ENCODE measurements at places on chromosomes 5 and 9. TPM values are rescaled to one million over a fixed set of nuclear protein-coding genes. Genes with fewer than 3 reads are reported as not detected.

GRCh38 chr9:93119703-93119952 lies 14.4 kb downstream of the NINJ1 start:
- no peak for DNase-seq

ACTBL2 gene
- total RNA-seq = not detected

- DNase-seq = no peak
These were observed 84.2 kb upstream of the ELL2 start for GRCh38 chr5:96045888-96046287.

- DNase-seq = no peak
These were observed 550.9 kb downstream of the RAB3C start for GRCh38 chr5:59133764-59134261.

ACOT12 gene
- 0.75 TPM for total RNA-seq

GRCh38 chr5:107518190-107518589 lies 152.5 kb downstream of the EFNA5 start:
- no peak for DNase-seq

DNA sequence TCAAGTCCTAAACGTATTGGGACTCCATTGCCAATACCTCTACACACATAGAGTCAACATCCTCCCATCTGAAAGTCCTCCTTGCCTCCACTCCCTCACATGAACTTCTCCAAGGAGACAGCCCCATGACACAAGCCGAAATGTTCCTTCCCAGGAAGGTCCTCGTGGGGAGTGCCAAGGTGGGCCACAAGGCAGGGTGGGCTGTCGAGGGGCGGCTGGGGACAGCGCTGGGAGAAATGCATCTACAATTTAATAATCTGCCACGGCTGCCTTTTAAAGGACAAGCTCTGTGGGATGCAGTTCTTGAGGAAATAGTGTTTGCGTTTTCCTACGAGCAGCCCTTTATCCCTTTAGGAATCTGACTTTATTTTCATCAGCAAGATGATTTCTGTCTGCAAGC lies 138.7 kb downstream of the GABBR2 start:
- peak; percentile 7 for DNase-seq

DNA sequence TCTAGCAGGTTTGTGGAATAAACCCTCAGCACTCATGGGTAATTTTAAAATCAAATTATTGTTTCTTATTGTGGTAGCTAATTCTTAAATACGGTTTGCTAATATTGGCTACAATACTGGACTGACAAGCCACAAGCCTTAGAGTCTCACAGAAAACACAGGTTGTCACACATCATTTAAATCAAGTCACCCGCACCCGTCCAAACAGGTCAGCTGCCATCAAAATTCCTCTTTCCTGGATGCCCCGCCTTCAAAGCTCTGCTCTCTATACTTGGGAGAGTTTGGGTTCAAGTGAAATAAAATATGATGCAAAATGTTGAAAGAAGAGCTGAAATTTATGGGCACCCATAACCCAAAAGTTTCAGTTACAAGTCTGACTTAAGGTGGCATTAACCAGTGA lies 12.3 kb upstream of the SUSD1 start:
- no peak for DNase-seq

CHD1 gene
- 26.5 TPM for total RNA-seq

GRCh38 chr9:125545845-125546244 lies 161.2 kb downstream of the MAPKAP1 start:
- DNase-seq = no peak

Data from mucosa of gallbladder (tissue), 1 donor.